Activated naive CD8-positive, alpha-beta T cell treated with anti-CD3 and anti-CD28 coated beads, Interleukin-2, amount 50 U/mL, for 16 hours (primary cell): ENCODE measurements at places on chromosomes 5 and 9.

DNA sequence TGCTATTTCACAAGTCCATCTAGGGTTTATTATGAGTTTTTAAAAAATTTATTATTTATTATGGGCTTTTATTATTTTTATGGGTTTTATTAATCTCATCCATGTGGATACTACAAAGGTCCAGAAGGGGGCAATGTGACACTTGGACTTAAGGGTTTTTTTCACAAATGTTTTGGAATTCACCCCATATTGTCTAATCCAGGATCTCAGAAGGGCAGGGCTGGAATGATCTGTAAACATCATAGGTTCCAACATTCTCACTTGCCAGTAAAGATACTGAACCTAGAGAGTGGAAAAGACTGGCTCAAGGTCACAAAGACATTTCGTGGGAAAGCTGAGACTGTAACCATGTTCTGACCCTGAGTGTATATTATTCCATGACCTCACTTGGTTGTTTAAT is 35.6 kb downstream of the NIM1K start:
- no peak for DNase-seq

GRCh38 chr5:1524481-1524798 is 680 bp upstream of the LPCAT1 start:
- DNase-seq: no peak

GRCh38 chr5:60687927-60688720 is 11.8 kb downstream of the DEPDC1B start:
- DNase-seq: no peak

GRCh38 chr9:12271421-12271891 is 421.7 kb upstream of the TYRP1 start:
- DNase-seq: no peak

DNA sequence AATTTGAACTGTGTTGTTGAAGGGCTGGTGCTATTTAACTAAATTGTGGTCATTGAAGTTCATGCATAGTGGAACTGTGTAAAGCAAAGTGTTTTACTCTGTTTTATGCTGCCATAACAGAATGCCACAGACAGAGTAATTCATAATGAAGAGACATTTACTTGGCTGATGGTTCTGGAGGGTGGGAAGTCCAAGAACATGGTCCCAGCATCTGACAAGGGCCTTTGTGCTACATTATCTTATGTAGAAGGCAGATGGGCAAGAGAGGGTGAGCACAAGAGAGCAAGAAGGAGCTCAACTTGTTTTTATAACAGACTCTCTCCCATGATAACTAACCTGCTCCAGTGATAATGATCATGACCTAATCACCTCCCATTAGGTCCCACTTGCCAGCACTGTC is 101.9 kb upstream of the NR3C1 start:
- DNase-seq: no peak

- DNase-seq: no peak
Observed at GRCh38 chr9:74562611-74563010, 65.5 kb downstream of the RORB start.

- DNase-seq: no peak
Observed at GRCh38 chr5:133865113-133865512, 103.3 kb downstream of the C5orf15 start.

DNA sequence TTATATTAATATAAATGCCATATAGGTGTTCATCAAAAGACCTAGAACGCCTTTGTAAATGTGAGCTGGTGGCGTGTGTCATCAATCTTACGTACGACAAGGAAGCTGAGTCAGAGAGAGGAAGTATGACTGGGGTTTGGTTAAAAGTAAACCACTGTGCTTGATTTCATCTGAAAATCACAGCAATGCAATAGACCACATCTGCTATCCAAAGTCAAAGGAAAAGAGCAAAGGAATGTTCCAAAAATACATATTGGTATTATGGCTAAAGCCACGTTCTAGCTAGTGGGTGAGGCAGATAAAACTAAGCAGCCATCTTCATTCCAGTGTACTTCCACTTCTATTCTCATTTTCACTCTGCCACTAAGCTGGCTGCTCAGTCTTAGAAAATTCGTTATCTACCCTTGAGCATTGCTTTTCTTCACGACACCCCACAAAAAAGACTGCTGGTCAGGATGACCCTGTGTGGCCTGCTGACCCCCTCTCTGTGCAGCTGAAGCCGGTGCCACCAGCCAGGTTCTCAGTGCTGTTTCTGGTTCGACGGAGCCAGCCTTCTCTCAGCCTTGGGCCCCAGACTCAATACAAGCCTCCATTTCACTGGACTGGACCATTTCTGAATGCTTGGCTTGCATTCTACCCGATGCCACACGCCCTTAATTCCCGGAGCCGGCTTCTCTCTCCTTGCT is 23.8 kb downstream of the SHC3 start:
- no peak for DNase-seq

DNA sequence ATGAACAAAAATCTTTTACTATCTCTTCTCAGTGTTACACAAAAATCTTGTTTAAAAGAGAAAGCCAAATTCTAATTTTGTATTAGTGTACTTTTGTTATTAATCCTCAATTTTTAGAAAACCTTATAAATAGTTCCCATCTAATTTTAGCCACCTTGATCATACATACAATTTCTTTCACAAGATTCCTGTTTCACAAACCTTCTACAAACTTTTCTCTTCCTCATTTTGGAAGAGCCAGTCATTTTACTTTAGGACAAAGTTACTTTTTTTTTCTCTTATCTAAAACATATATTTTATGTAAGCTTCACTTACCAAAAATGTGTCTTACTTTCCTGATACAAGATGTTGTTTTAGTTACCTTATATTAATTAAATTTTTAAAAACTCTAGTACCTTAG is 161.3 kb downstream of the YIPF5 start:
- DNase-seq: no peak

GRCh38 chr5:180619563-180619915 is 28.2 kb upstream of the SCGB3A1 start:
- no peak for DNase-seq

DNA sequence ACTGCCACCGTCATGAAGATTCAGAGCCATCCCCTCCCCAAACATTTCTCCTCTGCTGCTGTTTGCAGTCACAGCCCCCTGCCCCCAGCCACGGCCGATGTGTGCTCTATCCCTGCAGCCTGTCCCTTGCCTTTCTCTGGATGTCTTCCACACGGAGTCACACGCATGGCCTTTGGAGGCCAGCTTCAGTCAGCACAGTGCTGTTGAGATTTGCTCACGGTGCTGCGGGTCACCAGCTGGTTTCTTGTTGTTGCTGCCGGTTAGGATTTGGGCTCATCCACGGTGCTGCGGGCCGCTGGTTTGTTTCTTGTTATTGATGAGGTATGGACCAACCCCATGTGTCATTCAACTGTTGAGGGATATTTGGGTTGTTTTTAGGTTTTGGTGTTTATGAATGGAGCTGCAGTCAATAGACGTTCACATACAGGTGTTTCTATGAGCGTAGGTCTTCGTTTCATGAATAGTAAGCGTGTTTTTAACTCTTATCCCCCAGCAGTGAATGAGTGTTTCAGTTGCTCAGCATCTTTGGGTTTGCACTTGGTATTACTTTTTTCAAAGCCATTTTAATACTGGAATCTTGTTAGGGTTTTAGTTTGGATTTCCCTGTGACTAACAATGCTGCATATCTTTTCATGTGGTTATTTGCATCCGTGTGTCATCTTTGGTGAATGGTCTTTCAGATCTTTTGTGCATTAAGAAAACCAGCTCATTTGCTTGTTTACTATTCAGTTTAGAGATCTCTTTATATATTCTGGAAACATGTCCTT is 57.6 kb downstream of the AHRR start:
- no peak for DNase-seq

GRCh38 chr5:14557203-14557770 is 24.3 kb upstream of the OTULINL start:
- no peak for DNase-seq

DNA sequence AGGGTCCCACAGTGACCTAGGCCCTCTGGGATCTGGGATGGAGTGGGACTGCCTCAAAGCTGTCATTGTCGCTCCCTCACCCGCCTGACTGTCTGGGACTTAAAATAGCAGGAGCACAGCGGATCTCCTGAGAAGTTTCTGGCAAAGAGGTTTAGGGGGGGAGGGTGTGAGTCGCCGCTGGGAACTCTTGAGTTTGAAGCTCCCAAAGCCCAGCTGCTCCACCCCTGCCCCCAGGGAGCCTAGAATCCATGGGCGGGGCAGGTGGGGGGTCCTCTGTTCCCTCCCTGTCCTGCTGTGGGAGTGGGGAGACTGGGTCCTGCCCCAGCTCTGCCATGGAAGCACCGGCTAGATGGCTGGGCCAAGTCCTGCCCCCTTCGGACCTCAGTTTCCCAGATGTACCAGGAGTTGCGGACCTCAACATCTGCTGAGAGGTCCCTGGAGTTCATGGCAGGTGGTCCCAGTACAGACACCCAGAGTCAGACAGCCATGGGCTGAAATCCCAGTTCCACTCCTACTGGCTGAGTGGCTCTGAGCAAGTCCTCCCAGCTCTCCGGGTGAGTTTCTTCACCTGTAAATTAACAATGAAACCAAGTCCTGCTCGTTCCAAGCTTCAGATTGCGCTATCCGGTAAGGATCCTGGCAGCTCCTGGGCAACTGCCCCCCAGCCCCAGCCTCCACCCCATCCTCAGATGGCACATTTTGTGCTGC is 985 bp upstream of the WDR38 start:
- no peak for DNase-seq

DNA sequence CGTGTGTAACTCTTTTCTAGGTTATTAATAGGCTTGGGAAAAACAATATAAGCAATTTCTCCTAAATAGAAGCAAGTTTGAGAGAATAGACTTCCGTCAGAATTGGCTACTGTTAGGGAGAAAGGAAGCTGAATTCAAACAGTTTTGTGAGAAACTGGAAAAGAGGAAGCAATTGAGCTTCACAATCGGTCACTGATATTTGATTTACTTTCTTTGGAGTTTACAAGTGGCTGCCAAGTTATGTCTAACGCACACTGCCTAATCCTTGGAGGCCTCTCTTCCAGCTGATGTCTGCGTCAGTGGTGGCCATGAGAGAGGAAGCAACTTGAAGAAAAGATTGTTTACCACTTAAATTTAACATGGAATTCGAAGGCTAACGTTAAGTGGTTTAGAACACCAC is 319.5 kb downstream of the ADGRV1 start:
- DNase-seq: no peak

DNA sequence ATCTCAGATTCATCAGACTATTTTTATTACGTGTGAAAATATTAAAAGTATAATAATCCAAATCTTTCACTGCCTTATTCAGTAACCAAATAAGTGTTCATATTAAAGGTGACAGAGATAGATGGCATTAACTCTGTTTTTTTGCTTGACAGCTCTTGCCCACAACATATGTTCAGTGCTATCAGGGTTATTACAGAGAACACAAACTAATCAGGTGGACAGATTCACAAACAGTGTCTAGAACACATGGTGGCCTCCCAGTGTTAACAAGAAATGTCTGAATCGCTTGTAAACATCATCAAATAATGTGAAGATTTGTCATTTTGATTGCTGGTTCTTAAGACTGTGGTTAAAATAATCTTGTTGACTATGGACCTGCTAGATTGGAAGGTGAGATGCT is 609.1 kb upstream of the GRAMD2B start:
- DNase-seq: no peak
